ENCODE measurements at places on chromosomes 16 and 17. TPM values are rescaled to one million over a fixed set of nuclear protein-coding genes. Genes with fewer than 3 reads are reported as not detected.

GRCh38 chr16:64983963-64984362, 137.9 kb downstream of the CDH11 start:
- peak; percentile 44 for DNase-seq

DNA sequence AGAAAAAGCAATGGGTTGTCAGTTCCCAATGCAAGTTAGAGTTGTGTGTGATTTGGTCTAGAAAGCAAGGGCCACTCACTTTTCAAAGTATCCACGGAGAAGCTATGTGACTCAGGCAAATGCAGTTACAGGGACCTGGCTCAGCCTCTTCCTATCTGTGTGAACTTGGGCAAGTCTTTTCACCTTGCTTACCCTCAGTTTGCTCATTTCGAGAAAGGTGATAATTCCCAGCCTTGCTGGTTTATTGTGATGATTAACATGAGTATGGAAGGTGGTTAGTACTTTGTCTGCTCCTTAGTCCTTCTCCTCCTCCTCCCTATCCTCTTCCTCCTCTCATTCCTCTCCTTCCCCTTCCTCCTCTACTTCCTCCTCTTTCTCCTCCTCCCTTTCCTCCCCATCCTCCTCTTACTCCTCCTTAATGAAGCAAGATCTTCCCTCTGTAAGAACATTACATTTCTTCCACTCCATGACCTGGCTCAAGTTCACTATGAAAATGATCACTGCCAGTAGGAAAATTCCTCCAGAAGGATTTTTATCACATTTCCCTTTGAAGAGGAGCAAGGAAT, 204.0 kb downstream of the GRIN2A start:
- no peak for DNase-seq

DNA sequence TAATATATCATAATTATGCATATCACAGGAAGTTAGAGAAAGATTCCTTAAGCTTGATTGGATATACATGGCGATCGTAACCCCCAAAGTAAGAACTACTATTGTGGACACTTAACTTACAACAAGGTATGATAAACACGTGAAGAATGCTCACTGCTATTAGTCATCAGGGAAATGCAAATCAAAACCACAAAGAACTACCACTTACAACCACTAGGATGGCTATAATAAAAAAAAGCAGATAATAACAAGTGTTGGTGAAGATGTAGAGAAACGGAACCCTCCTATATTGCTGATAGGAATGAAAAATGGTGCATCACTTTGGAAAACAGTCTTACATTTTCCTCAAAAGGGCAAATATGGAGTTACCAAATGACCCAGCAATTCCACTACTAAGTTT, 265.9 kb downstream of the SLC39A11 start:
- no peak for DNase-seq

GRCh38 chr16:66378741-66379570, 12.5 kb downstream of the CDH5 start:
- no peak for DNase-seq

- DNase-seq, result no peak
Observed at GRCh38 chr16:4309102-4309832, 6.6 kb upstream of the GLIS2 start.

DNA sequence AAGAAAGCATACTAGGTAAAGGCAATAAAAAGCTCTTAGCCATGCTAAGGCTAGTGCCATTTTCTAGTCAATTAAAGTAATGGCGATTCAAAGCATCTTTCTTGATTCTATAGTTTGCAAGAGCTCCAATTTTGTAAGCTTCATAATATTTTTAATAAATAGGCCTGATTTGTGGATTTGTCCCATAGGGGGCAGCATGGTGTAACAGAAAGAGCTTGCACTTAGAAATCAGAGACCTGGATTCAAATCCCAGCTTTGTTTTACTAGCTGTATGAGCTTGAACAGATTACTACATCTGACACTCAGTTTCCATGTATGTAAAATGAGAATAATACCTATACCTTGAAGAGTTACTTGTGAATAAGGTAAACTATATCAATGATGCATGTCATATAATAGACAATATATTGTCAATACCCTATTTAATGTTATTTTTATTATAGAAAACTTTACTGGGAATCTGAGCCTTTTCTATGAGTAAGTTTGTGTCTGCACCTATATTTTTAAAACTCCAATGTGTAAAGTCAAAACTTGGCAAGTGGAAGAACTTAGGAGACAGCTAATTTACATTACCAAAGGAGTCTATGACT, 93.6 kb upstream of the NOG start:
- DNase-seq, result no peak

DNA sequence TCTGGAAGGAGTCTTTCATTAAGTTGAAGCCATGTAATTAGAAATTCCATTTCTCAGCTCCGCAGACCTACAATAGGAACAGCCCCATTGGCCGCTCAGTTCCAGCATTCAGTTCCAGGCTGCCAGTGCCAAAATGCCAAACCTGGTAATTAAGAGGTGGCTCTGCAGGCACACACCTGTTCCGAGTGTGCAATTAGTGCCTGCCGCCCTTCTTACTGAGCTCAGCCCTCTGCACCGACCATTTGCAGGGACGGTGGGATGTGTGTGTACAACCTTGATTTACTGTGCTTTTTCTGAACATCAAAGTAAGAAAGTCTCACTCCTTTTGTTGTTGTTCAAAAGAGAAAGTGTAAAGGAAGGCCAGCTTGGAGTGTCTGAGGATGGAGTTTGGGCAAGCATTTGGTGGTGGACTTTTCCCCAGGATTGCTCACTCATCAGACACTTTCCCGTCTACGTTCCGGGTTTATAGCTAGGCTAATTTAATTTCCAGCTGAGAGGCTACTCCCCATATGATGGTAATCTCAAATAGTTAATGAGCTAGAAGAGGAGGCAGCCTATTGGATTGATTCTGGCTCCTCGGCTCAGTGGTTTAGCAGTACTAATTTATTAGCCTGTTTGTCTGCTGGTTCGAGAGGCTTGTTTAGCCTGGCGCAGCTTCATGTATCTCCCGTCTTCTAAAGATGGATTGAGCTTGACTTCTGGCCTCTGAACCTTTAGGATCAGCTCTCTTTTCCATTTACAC, 20.0 kb downstream of the HS3ST3B1 start:
- DNase-seq, result no peak

GRCh38 chr17:50687200-50688066, 20.3 kb downstream of the ANKRD40 start:
- DNase-seq, result no peak

DNA sequence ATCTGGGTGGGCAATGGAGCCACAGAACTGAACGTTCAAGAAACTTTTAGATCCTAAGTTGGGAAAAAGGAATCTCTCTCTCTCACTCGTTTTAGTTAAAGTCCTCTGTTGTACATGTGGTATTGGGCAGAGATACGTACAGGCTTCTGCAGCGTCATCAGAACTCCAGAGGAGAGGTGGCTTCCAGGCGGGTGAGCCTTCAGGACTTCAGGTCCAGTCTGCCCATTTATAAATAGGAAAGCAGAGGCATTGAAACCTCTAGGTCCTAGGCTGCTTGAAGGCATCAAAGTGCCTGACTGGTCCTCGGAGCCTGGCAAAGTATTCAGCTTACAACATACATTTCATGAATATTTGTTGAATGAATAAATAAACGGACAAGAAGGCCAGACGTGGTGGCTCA, 8.1 kb upstream of the TNFRSF13B start:
- no peak for DNase-seq

- DNase-seq, result no peak
Observed at GRCh38 chr17:21613071-21613429, 79.3 kb upstream of the KCNJ18 start.

- no peak for DNase-seq
Observed at GRCh38 chr16:75048054-75048453, 49.2 kb downstream of the ZNRF1 start.

- no peak for DNase-seq
Observed at GRCh38 chr17:8995711-8996110, 25.6 kb upstream of the NTN1 start.

- DNase-seq, result no peak
Observed at GRCh38 chr17:82565551-82565950, 46.0 kb downstream of the FOXK2 start.

GRCh38 chr16:55149622-55150021, 174.4 kb upstream of the IRX6 start:
- DNase-seq, result no peak

GRCh38 chr16:4231367-4231766, 10.5 kb downstream of the SRL start:
- DNase-seq, result no peak

ZG16 gene
- total RNA-seq, result not detected

LPO gene
- total RNA-seq, result not detected

AATK gene
- 3.4 TPM for total RNA-seq

RASD1 gene
- total RNA-seq, result 5.8 TPM

PMFBP1 gene
- 1.6 TPM for total RNA-seq

AIPL1 gene
- not detected for total RNA-seq

MPP3 gene
- 11.8 TPM for total RNA-seq

HYDIN gene
- 8.4 TPM for total RNA-seq

MAP3K3 gene
- 32.3 TPM for total RNA-seq
